ENCODE measurements at places on chromosomes 11 and 22.

GRCh38 chr11:102495161-102496042 lies 35.1 kb downstream of the MMP7 start:
- DNase-seq: peak; percentile 47

GRCh38 chr11:126863294-126863997 lies 137.1 kb downstream of the KIRREL3 start:
- no peak for DNase-seq

GRCh38 chr11:107769189-107769588 lies 57.3 kb upstream of the SLN start:
- no peak for DNase-seq

DNA sequence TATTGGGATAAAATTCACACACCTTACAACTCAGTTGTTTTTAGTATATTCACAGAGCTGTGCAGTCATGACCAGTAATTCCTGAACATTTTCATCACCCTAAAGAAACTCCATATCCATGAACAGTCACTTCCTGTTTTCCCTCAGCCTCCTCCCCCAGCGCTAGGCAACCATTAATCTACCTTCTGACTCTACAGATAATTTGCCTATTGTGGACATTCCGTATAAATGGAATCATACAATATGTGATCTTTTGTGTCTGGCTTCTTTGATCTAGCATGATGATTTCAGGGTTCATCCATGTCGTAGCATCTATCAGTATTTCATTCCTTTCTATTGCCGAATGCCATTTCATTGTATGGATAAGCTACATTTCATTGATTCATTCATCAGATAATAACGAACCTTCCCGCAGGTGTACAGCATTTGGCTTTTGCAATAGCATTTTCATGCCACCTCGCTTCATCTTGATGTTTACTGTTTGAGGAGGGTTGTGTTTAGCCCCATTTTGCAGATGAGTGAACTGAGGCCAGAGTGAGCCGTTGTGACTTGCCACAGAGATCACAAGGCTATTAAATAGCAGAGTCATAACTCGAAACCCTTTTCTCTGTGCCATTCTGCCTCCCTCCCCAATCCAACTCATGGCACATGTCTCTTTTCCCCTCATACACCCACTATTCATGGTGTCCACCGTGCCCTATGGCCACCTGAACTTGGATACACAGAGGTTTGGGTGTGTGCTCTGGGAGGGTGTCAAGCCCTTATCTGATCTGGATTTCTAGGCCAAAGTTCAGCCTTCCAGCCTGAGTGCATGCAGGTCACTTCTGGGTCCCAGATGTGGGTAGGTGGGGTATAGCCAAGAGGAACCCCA lies 11.1 kb upstream of the MYH9 start:
- DNase-seq: no peak

DNA sequence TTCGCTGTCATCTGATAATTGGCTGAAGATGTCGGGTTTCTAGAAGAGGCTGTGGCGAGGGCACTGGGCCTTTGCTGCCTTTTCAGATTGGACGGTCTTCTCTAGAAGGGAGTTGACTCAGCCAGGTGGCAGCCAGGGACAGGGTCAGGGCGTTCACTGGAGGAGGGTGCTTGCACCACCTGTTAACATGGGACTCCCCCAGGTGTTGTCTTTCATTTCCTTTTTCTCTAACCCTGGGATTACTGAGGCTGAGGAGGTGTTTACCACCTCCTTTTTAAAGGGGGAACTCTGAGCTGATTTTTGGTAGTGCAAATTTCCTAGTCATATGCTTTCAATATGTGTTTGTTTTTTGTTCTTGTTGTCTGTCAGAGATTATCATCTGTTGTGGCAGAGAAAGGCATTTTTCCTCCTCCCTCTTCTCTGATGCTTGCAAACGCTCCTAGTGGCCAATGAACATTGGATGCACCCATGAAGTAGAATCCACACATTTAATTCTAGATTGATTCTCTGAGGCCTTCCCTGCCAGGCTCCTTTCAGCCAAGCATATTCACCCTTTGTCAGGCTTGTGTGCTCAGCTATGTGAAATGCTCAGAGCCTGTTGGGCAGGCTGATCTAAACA lies 54.1 kb downstream of the LDLRAD3 start:
- DNase-seq: no peak

GRCh38 chr11:106794058-106794457 lies 224.2 kb downstream of the GUCY1A2 start:
- DNase-seq: no peak

DNA sequence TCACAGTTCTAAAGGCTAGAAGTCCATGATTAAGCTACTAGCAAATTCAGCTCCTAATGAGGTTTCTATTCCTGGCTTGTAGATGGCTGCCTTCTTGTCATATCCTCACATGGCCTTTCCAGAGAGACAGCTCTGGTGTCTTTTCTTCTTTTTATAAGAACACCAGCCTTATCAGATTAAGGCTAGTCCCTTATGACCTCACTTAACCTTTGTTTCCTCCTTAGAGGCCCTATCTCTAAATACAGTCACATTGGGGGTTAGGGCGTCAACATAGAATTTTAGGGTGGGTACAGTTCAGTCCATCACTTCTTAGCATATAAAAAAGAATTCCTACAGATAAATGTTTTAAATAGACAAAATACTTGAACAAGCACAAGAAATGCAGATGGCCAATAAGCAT lies 18.2 kb upstream of the CLPB start:
- no peak for DNase-seq

DNA sequence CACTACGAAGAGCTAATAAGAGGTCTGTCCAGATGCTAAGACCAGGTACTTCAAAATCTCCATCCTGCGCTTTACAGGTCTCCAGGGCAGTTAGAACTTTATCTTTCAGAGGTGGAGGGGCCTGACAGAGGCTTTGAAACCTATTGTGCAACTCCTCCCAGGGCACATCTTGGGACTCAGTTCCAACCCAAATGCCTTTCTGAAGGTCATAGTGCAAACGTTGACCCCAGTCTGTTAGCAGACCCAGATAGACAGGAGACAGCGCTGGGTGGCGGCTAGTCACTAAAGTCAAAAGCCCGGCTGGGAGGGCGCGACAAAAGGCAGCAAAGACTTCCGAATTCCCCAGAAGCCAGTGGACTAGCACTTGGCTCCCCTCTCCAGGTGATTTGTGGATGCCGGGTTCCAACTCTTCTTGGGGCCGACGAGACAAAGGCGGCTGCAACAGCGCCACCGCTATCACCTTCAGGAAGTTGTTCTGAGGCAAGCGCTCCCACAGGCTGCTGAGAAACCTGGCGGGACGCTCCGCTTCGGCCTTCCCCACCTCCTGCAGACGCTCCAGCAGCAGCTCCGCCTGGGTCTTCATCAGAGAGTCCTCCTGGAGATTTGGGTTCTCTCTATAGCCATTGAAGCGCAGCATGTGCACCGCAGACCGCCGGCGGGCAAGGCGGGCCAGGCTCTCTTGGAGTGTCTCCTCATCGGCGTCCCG lies 728 bp downstream of the FANCF start:
- peak; percentile 66 for DNase-seq

- no peak for DNase-seq
Measured at GRCh38 chr22:41302811-41303210, 1.5 kb downstream of the ZC3H7B start.

GRCh38 chr11:62911137-62912130 lies 9.7 kb downstream of the CHRM1 start:
- DNase-seq: no peak

- DNase-seq: no peak
Measured at GRCh38 chr11:117706322-117706814, 90.6 kb downstream of the DSCAML1 start.

- DNase-seq: peak; percentile 52
Measured at GRCh38 chr11:77187776-77188632, 60.0 kb downstream of the MYO7A start.

DNA sequence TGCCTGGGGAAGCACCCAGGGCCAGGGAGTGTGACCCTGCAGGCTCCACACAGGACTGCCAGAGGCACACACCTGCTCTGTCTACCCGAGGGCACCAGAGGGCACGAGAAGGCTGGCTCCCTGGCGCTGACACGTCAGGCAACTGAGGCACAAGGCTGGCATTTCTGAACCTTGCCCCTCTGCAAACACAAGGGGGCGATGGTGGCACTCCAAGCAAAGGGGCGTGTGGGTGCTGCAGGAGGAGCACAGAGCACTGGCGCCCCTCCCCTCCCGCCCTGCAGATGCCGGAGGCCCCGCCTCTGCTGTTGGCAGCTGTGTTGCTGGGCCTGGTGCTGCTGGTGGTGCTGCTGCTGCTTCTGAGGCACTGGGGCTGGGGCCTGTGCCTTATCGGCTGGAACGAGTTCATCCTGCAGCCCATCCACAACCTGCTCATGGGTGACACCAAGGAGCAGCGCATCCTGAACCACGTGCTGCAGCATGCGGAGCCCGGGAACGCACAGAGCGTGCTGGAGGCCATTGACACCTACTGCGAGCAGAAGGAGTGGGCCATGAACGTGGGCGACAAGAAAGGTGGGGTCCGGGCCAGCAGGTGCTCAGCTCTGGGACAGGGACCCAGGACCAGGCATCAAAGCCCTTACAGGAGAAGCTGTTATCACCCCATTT lies 20.8 kb upstream of the TXNRD2 start:
- DNase-seq: peak; percentile 67

DNA sequence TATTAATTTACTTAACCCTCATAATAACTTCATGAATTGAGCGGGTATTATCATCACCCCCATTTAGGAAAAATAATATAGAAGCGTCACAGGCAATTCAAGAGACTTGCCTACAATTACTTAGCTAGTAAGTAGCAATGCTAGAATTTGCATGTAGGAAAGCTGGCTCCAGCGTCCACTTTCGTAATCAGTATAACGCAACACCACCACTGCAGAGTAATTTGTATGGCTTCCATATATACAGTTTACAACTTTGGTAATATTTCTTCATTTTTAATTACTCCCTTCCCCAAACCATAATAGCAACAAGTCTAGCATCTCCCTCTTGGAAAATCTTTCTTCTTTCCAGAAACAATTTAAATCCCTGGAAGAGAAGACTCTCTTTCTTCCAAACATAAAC lies 89.9 kb upstream of the OR5AK2 start:
- no peak for DNase-seq
